ENCODE measurements at places on chromosomes 3 and 15.
A peak's percentile ranks its signal among the peaks of the same experiment; 100 is the strongest.

GRCh38 chr3:31106912-31107311, 212.5 kb upstream of the GADL1 start:
- DNase-seq = no peak

DNA sequence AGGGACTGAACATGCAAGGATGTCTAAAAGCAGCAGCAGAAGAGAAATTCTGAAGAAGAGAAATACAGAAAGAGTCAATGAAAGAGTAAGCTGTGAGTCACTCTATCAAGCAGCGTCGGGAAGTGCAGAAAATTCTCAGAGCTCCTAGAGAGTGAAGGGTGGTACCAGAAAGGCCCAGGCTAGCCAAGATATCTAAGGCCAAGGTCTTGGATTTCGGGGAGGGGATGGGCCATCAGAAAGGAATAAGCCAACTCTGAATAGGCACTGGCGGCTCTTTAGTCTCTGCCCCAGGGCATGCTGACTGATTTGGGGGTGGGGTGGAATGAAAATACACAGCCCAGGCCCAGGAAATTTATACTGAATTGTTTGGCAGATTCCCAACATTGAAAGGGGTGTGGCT, 70.8 kb downstream of the GPR156 start:
- peak; percentile 49 for DNase-seq

- DNase-seq = no peak
Observed at GRCh38 chr3:66644549-66644948, 143.7 kb upstream of the LRIG1 start.

DNA sequence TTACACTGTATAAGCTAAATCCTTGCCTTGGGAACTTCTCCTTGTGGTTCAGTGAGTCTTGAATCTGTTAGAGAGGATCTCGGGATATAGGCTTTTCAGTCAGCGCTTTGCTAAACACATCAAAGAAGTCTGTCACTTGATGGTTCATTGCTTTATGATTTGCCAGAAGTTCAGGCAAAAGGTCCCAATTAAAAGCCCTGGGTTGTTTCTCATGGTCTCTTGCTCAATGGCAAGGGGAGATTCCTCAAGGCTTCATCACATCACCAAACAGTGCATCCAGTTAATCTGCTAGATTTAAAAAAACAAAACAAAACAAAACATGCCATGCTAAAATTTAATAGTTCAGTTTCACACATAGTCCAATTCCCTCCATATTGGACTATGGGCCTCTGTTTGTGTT, 114.8 kb downstream of the FILIP1L start:
- no peak for DNase-seq

DNA sequence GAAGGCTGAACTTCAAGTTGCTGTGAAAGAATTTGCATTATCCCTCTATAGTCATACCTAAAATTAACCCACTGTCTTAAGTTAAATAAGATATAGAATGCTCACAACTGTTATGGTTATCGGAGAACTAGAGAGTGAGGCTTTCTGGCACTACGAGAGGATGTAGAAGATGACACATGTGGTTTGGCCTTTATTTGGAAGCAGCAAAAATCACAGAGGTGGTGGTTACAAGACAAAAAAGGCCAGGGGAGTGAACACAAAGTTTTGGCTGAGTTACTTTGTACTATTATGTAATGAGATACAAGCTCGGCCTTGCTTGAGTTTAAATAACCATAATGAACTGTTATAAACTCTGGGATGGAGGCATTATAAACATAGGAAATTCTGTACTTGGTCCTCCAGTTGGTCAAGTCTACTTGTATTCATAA, 78.3 kb upstream of the ICE2 start:
- DNase-seq = no peak

GRCh38 chr3:173993299-173993698, 595.8 kb downstream of the NLGN1 start:
- DNase-seq = peak; percentile 56

- no peak for DNase-seq
Observed at GRCh38 chr15:47908486-47908885, 191.2 kb downstream of the SEMA6D start.

DNA sequence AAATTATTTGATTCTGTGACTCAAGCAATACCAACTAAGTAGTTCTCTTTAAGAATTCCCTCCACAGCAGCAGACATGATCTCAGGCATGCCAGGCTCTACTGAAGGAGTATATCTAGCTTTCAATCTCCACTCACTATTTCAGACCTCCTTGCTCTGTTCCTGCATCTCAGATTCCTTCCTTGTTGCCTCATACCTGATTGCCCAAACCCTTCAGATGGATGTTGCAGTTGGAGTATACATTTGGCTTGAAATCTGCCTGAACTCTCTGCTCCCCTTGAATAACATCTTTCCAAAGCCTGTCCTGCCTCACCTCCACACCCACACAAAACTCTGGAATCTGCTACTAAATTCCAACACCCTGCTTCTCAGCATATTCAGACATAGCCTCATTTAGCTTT, 19.8 kb upstream of the TM4SF4 start:
- DNase-seq = no peak

GRCh38 chr3:102079809-102080197, 230.5 kb downstream of the NFKBIZ start:
- DNase-seq = no peak

DNA sequence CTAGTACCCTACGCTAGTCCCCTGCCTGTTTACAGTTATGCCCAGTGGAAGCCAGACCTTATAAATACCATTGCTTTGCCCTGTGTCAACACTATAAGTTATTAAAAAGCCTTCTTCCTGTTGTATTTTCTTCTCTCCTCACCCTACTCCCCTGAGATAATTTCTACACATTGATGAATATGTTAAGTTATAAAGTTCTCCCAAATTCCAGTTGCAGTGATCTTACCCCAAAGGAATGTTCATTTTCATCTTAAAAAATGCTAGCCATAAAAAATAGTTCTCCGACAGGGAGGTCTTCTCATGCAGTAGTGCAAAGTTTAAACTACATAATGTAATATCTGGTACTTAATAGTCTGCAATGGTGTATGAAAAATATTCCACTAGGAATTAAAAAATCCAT, 58.6 kb downstream of the MAP2K5 start:
- no peak for DNase-seq

DNA sequence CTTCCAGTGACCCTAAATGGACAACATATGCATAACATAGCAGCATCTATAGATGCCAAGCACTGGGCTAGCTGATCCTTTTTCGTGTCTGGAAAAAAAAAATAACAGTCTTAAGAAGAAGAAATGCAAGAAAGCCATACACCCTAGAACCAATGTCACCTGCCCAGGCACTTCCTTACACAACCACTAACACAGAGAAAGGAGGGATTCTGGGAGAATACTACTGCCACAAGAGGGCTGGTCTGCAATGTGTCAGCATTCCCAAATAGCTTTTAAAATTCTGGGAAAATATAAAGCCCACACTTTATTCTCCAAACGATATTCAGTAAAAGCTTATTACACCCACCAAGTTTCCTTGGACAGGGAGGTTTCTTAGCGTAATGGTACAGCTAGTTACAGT, 271.2 kb downstream of the TBL1XR1 start:
- DNase-seq = no peak

DNA sequence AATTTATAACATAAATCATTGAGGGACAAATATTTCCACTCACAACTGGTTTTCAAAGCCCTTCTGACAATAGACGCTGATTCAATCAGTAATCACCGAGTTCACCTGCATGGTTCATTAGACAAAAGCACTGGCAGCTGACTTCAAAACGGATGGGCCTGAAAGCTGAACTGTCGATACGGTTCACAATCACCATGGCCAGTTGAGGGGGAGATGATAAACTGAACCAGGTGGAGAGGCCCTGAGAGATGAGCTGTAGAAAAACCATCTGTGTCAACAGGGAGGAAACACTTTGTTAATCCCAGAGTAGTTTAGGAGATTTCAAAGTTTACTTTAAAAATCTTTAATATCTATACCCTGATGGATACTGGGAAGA, 75.0 kb downstream of the PEX5L start:
- DNase-seq = no peak

- DNase-seq = no peak
Observed at GRCh38 chr15:70427167-70428120, 329.7 kb upstream of the TLE3 start.

DNA sequence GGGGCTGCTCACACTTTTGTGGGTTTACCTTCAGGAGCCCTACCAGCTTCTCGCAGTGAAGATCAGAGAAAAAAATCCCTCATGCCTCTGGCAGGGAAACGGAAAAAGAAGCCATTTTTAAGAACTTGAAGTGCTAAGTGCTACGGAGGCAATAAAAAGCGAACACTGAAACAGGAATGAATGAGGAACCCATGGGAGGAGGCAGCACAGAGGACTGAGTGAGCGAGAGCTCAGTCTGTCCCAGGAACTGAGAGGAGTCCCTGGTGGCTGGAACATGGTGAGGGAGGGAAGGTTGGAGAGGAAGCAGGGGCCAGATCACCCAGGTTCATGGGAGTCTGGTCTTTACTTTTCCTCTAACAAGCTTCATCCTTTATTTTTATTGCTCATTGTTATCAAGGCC, 228.1 kb upstream of the PROK2 start:
- no peak for DNase-seq

- DNase-seq = peak; percentile 43
Observed at GRCh38 chr3:16140116-16140893, 34.2 kb upstream of the GALNT15 start.

- DNase-seq = no peak
Observed at GRCh38 chr3:118782755-118783202, 251.9 kb downstream of the IGSF11 start.

DNA sequence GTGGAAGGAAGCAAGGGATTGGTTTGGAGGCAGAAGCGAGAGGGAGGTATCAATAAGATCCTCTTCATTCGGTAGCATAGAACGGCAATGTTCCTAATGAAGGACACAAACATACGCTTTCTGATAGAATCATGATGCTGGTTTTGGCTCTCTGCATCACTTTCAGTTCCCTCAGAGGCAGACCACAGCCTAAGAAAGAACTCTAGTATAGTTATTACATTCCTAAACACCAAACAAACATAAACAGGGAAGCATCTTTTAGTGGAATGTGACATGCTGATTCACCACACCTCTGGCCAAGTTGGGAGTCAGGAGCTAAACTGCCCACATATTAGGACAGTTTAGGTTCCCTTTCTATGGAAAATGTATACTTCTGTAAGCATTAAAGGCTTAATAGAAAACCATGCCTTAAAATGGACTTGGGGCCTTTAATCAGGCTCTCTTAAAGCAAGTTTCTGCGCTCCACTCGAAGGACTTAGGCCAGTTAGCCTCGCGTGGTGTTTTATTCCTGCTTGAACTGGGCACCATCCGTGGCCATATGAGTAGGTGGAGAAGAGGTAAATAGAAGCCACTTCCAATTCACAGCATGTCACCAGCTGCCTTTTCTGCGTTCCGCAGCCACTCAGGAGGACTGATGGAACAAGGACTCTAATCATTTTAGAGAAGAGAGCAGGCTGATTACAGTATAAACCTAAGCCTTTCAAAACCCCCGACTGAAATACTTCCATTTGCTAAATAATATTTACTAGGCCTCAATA, 53.7 kb downstream of the CD47 start:
- DNase-seq = no peak

- DNase-seq = no peak
Observed at GRCh38 chr15:84987949-84988624, 6.4 kb downstream of the PDE8A start.

- DNase-seq = peak; percentile 51
Observed at GRCh38 chr3:189267981-189268613, 96.3 kb downstream of the TPRG1 start.

- peak; percentile 26 for DNase-seq
Observed at GRCh38 chr3:52649461-52650210, 36.1 kb downstream of the PBRM1 start.

DNA sequence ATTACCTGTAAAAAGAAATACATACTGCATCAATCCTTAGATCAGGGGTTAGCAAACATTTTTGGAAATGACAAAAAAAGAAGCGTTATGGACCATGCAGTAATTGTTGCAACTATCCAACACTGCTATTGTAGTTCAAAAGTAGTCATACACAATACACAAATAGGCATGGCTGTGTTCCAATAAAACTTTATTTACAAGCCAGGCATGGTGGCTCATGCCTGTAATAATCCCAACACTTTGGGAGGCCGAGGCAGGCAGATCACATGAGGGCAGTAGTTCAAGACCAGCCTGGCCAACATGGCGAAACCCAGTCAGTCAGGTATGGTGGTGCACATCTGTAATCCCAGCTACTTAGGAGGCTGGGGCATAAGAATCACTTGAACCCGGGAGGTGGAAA, 124.8 kb downstream of the DLG1 start:
- DNase-seq = no peak

- no peak for DNase-seq
Observed at GRCh38 chr3:14338898-14339458, 63.4 kb upstream of the SLC6A6 start.

GRCh38 chr15:96353930-96354730, 23.6 kb downstream of the NR2F2 start:
- peak; percentile 46 for DNase-seq

DNA sequence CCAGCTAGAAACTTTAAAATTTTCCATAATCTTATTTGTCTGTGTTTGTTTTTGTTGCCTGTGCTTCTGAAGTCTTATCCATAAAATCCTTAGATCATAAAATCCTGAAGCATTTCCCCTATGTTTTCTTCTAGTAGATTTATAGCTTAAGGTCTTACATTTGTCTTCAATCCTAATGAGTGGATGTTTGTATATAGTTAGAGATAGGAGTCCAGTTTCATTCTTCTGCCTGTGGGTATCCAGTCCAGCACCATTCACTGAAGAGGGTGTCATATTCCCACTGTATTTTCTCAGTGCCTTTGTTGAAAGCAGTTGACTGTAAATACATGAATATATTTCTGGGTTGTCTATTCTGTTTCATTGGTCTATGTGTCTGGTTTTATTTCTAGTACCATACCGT, 44.8 kb upstream of the SPSB4 start:
- DNase-seq = no peak

DNA sequence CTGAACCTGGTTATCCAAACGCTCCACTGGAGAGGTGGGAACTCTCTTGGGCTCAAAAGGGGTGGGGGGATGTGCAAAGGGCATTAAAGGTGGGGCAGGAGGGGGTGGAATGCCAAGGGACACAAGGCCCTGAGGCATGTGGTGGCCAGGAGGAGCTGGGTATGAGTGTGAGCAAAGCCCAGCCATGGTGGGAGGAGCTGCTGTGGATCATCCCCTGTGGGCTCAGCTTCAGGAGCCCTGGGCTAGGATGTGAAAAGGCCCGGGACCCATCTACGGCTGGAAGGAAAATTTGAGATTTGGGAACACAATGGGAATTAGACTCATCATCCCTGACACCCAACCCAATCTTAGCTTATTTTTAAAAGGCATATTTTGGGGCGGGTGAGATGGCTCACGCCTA, 33.3 kb downstream of the MGLL start:
- no peak for DNase-seq

- DNase-seq = no peak
Observed at GRCh38 chr15:83282141-83282540, 2.3 kb downstream of the BNC1 start.
